Stomach (tissue), 19 donors: ENCODE measurements at places on chromosomes 7 and 10.
A peak's percentile ranks its signal among the peaks of the same experiment; 100 is the strongest.

DNA sequence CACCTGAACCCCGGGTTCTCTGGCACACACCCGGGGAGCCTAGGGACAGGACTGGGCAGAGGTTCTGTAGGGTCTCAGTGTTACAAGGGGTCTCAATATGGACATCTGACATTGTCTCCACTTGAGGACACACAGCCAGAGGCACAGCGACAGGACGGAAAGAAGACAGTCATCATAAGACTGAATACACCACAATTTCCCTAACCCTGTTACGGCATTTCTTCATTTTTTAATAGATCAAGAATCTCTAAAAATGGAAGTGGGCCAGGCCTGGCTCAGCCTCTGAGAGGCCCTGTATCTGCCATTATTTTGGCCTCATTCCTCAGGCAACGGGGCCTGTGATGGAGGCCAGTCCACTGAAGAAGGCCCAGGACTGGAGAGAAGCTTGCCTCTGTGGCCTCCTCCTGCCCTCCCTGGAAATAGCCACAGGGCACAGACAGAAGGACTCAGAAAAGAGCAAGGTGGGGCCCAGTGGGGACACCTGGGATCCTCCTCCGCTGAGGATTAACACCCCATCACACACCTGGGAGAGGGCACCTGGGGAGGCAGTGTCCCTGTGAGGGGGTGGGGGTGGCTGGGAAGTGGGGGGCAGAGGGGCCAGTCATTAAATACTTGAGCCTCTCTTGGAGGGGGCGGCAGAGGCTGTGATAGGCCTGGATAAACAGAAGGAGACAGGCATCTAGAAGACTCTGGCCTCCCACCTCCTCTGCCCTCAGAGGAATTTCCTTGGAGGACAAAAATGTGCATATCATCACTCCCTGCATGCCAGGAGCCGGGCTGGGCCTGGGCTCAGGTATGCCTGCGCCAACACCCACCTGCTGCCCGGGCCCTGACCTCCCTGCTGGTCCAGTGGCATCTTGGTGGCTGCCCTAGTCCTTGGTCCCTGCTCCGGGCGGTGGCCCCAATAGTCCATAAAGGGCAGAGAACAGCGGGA lies 8.0 kb downstream of the SPOCK2 start:
- no peak for DNase-seq

DNA sequence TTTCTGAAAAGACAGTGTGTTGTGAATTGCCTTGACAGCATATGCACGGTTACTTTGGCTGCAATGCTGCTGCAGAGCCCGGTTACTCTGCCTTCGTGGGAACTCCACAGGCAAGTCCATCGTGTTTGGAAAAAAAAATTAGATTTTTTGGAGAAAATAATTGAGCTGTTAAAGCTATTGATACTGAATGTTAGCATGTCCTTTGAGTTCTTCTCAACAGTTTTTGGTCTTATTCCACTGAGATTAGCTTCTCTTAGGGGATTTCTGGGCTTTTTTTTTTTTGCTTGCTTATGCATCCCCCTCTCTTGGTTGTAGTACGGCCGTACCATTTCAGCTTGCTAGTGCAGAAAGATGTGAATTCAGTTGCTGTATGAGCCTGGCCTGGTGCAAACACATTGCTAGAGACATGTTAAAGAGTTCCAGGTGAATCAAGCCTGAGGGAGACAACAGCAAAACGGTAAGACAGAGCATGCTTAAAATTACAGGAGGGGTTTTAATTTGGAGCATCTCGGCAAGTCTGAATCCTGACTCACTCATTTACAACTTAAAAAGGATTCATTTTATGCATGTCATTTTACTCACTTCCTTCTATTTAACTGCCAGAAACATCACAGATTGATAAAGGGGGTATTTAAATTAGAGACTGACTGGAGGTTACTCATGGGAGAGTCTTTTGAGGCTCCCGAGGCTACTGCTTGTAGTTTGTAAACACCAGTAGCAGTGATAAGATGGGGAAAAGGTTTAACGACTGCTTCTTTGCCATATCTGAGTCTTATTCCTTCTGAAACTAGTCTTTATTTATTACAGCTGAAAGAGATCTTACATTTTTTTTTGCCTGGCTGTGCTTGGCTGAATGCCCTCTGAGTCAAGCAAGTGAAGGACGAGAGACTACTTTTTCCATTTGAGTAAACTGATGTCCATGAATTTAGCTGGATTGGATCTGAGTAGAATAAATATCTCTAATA lies 113.7 kb downstream of the CDK14 start:
- peak; percentile 60 for DNase-seq

DNA sequence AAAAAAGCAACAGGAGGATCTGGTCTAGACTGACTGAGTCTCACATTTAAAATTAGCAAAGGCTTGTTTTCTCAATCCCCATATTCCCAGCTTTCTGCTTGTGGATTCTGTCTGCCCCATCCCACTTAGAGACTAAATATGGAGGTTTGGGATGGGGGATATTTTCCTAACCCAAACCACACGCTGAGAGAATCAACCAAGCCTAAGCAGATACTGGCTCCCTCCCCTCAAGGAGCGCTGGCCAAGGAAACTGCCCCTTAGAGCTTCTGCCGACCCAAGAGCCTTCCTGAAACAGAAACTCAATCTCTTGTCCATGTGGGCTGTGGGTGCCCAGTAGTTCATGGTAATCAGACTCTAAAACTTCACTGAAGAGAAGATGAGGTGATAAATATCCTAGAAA lies 3.9 kb downstream of the FFAR4 start:
- no peak for DNase-seq

DNA sequence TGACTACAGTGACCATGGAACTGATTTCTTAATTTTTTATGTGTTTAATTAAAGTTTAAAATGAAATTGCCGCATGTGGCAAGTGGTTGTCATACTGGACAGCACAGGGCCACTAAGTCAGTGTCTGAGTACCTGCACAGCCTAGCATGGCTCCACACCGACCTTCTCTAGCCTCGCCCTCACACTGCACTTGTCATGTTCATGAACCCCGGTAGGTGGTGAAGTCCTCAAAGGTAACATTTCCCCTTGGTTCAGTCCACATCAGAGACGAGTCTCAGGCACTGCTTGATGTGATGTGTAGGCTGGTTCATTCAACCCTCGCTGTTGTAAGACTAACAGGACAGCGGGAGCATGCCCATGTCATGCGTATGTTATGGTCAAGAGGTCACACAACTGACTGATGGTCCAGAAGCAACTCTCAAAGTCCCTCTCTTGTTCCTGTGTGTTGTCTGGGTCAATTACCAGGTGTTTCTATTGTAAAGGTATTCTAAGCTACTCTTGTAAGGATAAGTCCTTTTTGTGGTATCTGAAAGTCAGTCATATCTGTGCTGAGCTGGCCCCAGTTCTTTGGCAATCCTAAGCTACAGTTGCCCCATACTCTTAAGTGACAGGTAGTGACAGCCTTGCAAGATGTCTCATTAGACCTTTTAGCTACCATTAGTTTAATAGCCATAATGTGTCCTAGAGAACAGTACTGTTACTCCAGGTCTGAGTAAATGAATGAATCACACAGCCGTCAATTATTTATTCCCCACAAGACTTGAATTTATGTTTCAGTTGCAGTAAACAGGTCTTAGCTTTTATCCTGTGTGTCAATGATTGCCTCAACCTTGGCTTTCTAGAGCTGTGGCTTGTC lies 32.9 kb upstream of the ZC3HAV1L start:
- DNase-seq = no peak

DNA sequence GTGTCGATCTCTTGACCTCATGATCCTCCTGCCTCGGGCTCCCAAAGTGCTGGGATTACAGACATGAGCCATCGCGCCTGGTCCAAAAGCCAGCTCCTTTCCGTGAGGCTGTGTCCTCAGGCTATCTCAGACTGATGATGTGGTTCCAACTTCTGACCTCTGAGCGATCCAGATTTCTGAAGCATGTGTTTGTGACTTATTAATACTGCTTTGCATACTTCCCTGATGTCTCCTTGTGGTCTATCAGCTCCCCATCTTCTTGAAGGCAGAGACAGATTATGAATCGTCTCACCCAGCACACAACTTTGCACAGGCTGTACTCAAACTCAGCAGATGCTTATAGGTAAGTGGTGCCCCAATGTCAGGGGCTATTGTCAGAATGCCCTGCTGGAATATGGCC lies 2.0 kb upstream of the PLPP4 start:
- DNase-seq = no peak

- DNase-seq = no peak
Measured at GRCh38 chr7:30795161-30795948, 24.1 kb downstream of the MINDY4 start.

DNA sequence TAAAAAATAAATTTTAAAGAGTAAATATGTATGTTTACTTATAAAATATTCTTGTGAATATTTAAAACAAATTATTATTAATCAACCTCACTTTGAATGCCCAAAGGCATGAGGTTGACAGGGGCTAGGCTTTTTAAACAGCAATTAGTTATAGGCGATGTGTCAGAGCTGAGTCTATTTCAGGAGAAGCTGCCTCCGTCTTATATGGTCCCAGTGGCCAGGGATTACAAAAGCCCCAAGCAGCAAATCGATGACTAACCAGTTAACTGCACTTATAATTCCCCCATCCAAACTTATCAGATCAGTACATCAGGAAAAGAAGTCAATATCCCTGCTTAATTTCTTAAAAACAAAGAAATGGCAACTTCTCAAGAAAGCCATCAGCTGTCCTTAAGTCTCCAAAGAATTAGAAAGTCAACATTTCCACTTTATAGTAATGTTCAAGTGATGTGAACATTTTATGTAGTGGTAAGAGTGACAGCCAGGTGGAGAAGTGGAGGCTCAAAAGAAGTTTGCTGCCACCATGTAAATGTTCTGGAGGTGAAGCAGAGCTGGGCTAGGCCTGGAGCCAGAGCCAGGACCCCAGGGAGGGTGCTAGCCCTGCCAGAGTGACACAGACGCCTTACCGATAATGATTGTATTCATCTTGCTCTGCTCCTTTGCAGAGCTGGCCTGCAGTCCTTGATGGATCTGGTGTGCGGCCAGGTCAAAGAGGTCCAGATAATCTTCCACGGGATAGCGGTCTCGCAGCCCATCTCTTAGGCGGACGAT lies 51.5 kb downstream of the CHST15 start:
- DNase-seq = no peak

DNA sequence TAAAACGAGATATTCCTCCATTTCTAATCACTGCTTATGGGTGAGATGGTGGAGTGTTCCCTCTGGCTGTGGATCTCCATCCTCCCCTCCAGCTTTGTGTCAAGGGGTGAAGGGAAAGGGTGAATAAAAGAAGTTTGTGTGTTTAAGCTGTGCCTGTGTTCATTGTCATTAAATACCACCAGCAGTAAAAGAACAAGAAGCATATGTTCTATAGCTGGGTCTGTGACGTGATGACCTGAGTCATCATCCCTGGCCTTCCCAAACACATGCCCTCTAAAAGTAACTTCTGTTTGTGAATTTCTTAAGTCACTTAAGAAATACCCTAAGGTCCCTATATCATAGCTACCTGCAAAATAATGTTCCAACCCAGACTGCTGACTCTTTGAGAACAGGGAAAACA lies 104.9 kb downstream of the PPP1R17 start:
- DNase-seq = no peak

- no peak for DNase-seq
Measured at GRCh38 chr7:82110146-82110840, 333.3 kb downstream of the CACNA2D1 start.

- DNase-seq = no peak
Measured at GRCh38 chr7:31892099-31892829, 177.9 kb downstream of the PDE1C start.

DNA sequence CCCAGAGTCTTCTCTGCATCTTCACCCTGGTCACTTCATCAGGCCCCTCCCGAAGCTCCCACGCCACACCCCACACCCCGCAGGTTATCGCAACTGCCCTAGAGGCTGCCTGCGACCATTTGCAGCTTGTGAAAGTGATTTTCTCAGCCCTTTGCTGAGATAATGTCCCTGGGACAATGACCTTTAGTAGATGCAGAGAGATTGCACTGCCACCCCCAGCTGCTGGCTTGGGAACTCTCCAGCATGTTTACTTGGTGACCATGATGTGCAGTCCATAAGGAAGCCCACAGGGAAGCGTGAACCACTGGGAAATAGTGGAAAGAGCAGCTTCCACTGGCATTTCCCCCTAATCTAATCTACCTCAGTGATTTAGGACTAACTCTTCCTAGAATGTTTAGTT lies 97.3 kb downstream of the WNT2 start:
- no peak for DNase-seq

GRCh38 chr10:958856-959255 lies 27.4 kb upstream of the LARP4B start:
- no peak for DNase-seq

- DNase-seq = peak; percentile 99
Measured at GRCh38 chr10:102245082-102245931, at the start of gene GBF1. GBF1 (plus strand) TSS chr10:102245532; CDS start chr10:102258939, 13,407 bp downstream.

- no peak for DNase-seq
Measured at GRCh38 chr10:107443813-107444212, 279.3 kb upstream of the SORCS1 start.

DNA sequence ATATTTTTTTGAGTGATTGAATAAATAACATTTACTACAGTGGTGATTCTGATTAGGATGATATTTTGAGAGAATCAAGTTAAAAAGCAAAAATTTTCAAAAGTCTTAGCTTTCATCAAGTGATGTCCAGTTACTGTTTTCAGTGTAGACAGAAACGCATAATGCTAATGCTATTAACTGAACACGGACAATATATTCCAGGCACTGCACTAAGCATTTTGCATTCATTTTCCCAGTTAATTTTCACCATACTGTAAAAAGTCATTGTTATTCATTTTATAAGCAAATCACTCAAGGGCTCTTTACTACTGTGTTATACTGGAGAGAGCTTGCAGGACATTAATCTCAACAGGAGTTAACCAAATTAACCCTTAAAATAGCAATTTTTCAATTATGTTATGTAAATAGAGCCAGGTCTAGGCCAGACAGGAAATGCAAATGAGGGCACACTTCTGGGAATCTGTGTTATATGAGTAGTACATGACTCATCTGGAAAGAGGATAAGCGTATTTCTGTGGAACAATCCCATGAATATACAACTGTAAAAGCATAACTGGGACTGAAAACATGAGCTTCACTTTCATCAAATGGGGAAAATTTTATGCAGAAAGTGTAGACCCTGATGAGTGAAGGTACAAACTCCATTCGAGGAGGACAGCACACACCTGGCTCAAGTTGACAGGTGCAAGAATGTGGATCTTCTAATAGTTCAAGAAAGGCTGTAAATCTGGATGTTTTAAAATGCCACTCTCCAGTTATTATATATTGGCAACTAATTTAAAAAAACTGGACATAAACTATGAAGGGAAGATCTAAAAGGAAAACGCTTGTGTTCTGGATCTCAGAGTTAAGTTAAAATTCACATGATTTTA lies 75.4 kb downstream of the ANK3 start:
- DNase-seq = no peak

- DNase-seq = peak; percentile 87
Measured at GRCh38 chr10:61897671-61898434, 3.6 kb upstream of the ARID5B start.

DNA sequence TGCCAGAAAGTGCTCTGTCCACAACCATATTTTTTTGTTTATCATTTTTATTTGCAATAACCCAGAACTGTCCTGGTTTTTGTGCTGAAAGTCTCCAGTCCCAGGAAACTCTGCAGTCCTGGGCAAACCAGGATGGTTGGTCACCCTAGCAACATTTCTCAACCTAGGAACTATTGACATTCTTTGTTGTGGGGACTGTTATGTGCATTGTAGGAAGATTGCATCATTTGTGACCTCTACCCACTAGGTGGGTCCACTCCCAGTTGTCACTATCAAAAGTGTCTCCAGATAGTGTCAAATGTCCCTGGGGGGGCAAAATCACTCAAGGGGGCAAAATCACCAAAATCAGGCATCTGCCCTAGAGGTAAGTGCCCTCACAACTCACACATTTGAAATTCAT lies 14.0 kb upstream of the SRI start:
- DNase-seq = peak; percentile 21
